NCI-H187 (cell line): ENCODE measurements at places on chromosomes 6 and 20.

DNA sequence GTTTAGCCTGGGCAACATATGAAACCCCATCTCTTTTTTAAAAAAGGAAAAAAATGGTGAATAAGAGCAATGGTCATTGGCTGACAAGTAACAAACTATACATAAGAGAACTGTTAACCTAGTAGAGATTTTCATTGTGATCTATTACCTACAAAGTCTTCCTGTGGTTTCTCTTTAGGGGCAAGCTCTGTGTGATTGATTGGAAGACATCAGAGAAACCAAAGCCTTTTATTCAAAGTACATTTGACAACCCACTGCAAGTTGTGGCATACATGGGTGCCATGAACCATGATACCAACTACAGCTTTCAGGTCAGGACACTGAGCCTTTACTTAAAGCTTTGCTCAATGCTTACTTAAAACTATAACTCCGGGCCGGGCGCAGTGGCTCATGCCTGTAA is 19.2 kb downstream of the MGME1 start:
- DNase-seq: no peak

GRCh38 chr20:5766085-5766764 is 16.0 kb downstream of the SHLD1 start:
- no peak for DNase-seq

DNA sequence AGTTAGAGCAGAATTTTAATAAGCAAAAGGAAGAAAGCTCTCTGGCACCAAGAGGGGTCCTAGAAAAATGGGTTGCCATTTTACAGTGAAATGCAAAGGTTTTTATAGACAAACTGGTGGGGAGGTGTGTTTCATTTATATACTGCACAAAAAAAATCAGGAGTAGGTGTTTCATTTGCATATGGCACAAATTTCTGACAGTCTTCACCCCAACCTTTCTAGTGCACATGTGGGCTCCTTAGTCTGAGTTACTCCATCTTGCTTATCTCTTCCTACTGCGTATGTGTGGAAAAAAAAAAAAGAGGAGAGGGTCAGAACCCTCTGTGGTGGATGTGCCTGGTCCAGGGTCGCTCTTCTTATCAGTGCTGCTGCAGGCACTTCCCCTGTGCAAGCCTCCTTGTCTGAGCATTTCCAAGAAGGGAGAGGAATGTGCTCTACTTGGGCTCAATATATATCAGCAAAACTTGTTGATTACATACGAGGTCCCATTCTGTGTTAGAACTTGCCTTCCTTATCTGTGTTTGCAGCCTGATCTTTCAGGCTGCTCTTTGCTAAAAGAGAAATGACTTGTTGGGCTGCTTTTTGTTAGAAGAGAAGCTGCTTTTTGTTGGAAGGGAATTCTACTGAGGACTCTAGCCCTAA is 59.0 kb upstream of the MRAP2 start:
- DNase-seq: no peak

DNA sequence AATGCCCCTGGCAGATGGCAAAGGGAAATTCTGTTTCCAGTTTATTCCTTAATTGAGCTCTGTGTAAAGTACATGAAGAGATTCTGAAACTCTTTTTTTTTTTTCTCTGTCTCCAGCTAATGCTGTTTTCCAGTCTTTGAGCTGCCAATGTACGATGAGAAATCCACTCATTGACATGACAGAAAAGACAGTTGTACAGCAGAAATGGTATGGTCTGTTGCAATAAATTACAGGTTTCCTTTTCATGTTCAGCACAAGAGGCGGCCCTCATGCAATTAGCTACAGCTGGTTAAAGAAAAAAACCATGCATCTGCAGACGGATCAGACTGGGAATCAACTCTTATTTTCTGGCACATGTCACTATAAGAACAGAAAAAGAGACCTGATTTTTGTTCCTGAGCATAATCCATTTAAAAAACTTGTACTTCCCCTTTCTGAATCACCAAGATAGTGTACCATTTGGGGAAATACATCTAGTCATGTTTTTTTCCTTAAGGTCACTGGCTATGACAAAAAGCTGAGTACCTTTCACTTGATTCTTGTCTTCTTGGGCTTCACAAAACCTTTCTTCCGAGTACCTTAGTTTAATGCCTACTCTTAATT is 289.8 kb upstream of the PREP start:
- DNase-seq: peak; percentile 50

DNA sequence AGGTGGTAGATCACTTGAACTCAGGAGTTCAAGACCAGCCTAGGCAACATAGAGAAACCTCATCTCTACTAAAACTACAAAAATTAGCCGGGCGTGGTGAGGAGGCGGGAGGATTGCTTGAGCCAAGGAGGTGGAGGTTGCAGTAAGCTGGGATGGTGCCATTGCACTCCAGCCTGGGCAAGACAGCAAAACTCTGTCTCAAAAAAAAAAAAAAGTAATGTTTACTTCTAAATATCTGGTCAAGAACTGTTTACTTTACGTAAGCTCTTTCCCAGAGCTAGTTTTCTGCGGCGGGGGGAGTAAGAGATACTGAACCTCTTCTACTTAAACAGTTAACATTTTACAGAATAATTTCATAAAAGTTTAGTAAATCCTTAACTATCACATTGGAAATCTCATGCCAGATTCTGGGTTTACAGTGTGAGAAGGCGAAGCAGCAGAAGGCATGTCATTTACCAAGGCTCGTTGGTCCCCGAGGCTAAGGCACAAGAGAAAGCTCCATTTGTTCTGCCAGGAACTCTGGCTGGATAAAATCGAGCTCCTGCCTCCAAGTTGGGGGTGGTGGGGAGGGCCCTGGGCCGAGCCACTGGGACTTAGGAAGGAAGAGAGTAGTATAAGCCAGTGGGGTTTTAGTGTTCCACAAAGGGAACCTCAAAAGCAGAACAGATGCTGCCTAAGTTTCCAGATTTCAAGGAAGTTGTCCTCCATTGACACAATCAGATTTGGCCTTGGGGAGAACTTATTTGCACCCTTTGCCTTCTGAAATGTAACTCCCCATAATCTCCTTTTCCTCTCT is 41.7 kb downstream of the ARFGEF2 start:
- DNase-seq: no peak

DNA sequence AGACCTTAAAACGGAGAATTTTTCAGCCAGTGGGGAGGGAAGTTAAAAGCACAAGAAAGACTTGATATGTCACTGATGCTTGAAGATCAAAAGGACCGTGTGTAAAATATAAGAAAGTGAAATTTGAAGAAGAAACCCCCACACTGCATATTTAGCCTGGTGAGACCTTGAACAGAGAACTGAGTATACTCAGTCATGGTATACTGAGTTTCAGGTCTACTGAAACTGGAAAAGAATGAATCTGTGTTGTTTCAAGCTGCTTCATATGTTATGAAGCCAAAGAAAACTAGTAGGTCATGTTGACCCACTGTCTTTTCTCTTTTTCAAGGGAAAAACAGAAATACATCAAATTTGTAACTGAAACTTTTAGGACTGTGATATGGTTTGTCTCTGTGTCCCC is 443.8 kb upstream of the GJE1 start:
- no peak for DNase-seq

GRCh38 chr6:99607416-99608036 is 893 bp downstream of the PRDM13 start:
- no peak for DNase-seq

- DNase-seq: no peak
Observed at GRCh38 chr6:134814076-134814695, 135.7 kb downstream of the ALDH8A1 start.

DNA sequence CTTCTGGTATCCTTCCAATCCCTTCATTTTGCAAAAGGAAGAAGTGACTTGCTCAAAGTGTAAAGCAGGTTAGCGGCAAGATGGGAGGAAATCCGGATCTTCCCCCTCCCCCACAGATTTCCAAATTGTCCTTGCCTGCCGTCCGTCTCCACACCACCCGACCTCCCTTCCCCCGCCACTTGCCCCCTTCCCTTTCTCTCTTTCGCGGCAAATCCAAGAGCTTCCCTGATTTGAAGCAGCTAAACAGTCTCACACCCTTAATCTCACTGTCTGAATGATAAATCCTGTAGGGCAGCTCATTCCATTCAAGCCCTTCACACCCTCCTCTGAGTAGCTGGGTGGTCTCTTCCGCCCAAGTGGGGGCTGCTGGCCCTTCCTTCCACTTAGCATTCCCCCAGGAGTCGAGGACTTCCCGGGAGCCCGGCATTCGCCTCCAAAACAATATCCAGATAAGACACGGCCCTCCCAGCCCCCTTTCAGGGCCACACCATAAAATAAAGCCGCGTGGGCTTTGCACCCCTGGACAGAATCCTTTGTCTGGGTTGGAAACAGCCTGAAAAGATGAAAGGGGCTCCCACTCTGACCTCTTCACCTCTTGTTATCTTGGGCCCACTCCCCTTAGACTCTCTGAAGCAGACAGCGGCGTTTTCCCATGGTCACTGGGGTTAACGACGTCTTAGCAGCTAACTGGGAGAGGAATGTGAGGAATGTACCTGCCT is 44.0 kb upstream of the PIM1 start:
- DNase-seq: no peak

- no peak for DNase-seq
Observed at GRCh38 chr6:40755046-40755681, 168.0 kb upstream of the LRFN2 start.
